ENCODE measurements at places on chromosomes 12 and 14. TPM values are rescaled to one million over a fixed set of nuclear protein-coding genes. Genes with fewer than 3 reads are reported as not detected.

GPR84 gene
- 0.17 TPM for polyA plus RNA-seq

CRIP1 gene
- polyA plus RNA-seq: 37.3 TPM

ACSM4 gene
- polyA plus RNA-seq: 0.04 TPM

PGAM5 gene
- polyA plus RNA-seq: 26.4 TPM

TRPV4 gene
- polyA plus RNA-seq: 12.4 TPM

SERPINA4 gene
- 1.7 TPM for polyA plus RNA-seq
